Right ventricle myocardium superior (tissue), 1 donor: ENCODE measurements at places on chromosomes 11 and 22.

DNA sequence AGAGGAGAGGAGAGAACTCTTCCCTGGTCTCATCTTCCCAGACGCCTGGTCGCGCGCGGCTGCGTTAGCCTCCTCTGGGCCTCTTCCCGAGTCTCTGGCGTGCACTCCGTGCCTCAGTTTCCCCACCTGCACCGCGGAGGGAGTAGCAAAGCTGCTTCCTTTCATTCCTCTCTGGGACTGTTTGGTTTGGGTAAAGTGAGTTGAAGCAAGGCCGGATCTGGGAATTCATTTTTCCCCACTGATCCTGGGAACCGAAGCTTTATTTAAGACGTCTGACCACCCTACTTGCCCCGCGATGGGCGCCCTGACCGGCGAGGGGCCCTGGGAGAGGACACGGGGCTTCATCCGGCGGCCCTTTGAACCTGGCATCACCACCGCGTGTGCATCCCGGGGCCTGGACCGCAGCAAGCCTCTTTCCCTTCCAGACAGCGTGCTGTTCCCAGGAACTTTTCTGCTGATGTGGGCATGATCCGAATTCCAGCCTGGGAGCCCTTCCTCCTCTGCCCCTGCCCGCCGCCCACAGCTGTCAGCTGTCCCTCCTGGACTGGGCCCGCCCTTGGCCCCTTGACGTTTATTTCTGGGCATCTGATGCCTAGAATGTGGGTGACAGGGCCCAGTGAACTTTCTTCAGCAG is 758 bp downstream of the LDLRAD3 start:
- DNase-seq, result no peak

GRCh38 chr11:120340529-120340928 is 4.3 kb downstream of the ARHGEF12 start:
- DNase-seq, result no peak

DNA sequence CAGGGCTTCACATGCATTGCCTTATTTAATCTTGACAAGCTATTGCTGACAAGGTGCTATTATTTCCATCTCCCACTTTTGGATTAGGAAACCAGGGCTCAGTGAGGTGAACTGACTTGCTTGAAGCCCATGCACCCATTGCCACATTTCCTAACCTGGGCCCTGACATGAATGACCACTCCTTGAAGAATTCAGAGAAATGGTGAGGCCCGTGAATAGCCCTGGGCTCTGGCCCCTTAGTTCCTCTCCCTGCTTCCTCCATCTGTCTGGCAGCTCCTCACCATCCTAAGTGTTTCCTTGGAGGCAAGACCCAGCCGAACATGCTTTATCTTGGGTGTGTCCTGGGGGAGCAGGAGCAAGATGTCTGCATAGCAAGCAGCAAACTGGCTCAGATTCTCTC is 56.1 kb upstream of the NECTIN1 start:
- DNase-seq, result no peak

GRCh38 chr11:72274435-72274834 is 30.5 kb upstream of the PHOX2A start:
- DNase-seq, result no peak

DNA sequence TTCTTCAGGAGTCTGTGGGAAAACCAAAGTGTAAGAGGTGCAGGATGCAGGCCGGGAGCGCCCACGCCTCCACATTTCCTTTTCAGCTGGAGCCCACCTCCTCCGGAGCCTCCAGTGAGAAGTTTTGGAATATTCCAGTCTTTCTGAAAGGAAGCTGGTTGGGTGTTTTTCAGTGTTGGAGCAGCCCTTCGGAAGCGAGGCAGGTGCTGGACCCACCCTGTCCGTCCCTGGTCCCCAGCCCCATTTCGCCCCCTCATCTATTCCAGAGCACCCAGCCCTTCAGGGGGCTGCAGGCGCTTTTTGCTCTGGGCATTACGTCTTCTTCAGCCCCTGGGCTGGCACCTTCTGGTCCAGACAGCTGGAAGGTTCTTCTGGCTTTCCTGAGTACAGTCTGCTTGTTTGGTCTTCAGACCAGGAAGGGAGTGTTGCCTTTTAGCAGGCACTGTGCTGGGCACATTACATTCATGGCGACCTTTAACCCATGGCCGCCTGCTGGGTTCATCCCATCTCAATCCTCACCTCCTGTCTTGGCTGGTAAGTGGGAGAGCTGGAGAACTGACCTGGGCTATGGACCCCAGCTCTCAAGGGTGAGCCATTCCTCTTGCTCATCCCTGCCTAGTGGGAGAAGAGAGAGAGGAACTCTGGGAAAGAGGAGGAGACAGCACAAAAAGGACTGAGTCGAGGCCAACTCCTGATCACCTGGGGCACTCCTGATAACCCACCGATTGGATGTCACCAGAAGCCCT is 710 bp upstream of the THY1 start:
- DNase-seq, result no peak

DNA sequence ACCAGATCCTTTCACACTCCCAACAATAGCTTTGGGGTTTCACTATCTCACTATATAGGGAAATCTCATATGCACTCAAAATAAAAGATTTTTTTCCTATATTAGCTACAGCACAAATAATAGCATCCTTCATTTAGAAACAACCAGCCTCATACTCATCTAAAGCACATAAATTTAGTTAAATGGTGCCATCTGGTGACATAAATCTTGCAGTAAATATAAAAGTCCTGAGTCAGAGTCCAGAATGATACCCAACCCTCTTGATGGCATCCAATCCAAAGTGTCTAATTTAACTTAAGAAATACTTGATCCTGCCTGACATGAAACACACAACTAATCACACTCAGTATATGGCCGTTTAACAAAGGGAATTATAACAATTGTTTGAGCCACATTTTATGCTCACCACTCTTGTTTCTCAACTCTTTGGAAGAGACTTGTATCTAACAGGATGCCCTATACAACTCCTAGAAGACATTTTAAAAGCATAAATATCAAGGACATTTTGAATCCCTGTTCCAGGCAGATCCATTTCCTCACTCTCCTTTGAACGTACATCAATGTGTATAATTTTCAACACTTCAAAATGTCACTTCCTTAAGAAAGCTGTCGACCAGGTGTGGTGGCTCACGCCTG is 36.2 kb downstream of the DLG2 start:
- DNase-seq, result no peak

- no peak for DNase-seq
Observed at GRCh38 chr11:29163231-29163630, 853.6 kb downstream of the KCNA4 start.

DNA sequence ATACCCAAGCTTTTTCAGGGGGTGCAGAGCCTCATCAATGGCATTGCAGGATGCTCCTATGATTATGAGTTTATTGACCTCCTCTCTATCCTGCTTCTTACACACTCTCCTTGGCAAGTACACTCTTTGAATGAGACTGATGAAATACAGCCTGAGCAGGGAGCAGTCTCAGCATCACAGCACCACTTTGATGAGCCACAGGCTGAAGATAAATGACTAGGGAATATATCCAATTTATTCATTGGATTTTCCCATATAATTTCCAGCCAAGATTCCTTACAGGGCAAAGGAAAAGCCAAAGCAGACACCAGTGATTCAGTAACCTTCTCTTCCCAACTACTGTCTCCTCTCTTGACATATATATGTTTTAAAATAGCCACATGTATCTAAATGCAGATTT is 79.2 kb downstream of the CASP12 start:
- DNase-seq, result no peak

- no peak for DNase-seq
Observed at GRCh38 chr11:118896472-118896913, 12.8 kb downstream of the CXCR5 start.

DNA sequence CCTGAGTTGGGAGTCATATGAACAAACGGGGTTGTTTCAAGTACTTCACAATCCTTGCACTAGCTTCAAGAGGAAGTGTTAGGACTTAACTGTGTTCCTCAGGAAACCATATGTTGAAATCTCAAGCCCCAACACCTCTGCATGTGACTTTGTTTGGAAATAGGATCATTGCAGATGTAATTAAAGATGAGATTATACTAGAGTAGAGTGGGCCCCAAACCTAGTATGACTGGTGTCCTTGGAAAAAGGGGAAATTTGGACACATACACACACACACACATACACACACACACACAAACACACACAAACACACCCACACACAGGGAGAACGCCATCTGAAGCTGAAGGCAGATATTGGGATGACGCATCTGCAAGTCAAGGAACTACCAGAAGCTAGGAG is 6.4 kb upstream of the CEP295 start:
- no peak for DNase-seq

DNA sequence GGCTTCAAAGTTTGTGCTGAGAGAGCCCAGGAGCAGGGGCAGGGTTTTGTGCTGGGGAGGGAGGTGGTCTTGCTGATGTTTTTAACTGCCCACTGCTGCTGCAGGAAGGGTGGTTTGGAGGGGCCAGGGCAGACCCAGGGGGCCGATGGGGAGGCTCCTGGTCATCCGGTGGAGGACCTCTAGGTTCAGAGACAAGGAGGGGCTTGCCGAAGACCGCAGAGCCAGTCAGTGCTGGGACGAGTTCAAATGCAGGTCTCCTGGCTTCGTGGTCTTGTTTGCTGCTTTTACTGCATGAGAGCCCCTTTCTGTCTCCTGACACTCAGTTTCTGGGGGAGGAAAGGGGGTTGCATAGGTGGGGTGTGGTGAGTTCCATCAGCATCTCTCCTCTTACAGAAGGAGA is 26.0 kb downstream of the CACNA1I start:
- DNase-seq, result no peak

DNA sequence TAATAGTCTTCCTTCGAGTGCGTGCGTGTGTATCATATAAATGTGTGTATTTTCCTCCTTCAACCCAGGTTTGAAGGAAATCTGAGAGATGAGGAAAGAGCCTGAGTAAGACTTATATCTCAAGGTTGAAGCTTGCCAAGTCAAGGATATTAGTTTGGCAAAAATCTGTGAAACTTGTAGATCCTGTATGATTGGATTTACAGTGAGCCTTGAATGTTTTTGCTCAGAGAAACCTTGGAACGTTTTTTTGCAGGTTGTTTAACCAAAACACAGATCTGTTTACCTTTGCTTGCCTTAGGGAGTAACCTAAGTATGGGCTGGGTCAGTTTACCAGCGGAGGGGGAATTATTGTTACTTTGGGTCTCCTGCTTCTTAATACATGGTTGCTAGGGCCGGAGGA is 35.9 kb upstream of the SORL1-AS1 start:
- no peak for DNase-seq

DNA sequence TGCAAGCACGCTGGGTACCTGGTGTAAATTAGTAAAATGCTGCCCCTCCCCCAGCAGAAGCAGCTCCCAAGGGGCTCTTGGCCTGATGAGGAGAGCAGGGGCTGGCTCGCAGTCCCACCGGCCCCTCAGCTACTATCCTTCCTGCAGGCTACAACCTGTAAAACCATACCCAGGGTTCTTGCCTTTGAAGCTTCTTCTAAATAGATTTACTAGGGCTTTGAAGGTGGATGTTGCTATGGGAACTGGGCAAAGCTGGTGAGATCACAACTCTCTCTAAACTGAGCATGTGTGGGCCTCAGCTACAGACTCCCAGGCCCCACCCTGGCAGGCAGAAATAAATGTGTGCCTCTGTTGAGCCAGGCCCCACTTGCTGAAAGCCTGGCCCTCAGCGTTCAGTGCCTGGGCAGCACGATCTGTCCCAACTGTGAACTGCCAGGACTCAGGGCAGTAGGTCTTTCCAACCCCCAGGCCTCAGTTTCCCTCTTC is 18.5 kb downstream of the CD5 start:
- no peak for DNase-seq

GRCh38 chr11:115054570-115055538 is 376.5 kb downstream of the NXPE2 start:
- DNase-seq, result peak; percentile 64

- DNase-seq, result peak; percentile 72
Observed at GRCh38 chr11:68855205-68855981, 13.7 kb upstream of the CPT1A start.

DNA sequence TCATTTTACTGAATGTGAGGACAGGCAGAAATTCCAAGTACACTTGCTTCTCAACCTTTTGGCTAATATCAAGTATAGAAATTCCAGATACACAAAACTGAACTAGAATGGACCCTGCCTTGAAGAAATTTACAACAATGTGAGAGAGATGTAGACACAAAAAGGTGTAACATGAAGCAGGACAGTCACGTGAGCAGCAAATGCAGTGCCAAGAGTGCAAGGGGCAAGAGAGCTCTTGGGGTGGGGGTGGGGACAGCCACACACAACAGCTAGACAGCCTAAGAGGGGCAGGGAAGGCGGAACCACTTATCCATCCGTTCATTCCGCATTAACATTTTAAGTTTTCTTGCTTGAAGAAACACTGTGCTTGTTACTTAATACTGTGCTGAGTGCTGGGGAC is 28.9 kb downstream of the PLEKHA7 start:
- DNase-seq, result no peak

GRCh38 chr11:23797624-23798419 is 699.0 kb upstream of the LUZP2 start:
- DNase-seq, result no peak

GRCh38 chr11:111206472-111206871 is 39.1 kb upstream of the POU2AF2 start:
- no peak for DNase-seq
